NCI-H510A treated with DMSO at 0.1 percent for 48 hours (cell line): ENCODE measurements at places on chromosomes 16 and 17.

- DNase-seq = no peak
These were observed 16.6 kb upstream of the CBX8 start for GRCh38 chr17:79813297-79814126.

- DNase-seq = no peak
These were observed 266.0 kb downstream of the NTN1 start for GRCh38 chr17:9287306-9287705.

GRCh38 chr17:81832608-81833159 lies 407 bp downstream of the MCRIP1 start:
- peak; percentile 73 for DNase-seq

DNA sequence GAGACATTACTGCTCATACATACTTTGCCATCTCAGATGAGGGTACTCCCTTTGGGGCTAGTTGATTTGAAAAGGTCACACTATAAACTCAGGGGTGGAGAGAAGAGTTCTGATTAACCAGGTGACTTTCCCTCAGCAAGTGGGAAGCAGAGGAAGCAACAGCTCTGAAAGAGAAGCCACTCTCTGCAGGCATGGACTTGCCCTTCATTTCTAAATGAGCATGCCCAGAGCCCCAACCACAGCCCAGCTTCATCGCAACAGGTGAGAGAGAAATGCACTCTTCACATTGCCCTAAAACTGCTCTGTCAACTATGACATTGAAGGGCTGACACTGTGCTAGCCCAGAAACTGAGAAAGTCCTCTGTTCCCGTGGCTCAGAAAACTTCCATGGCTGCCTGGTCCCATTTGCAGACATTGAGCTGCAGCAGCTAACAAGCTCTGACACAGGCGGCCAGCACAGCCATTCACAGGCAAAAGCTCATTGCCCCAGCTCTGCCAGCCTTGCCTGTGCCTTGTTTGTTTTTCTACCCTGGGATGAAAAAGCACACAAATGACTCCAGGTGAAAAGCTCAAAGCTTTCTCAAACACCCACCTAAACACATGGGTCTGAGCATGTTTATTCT lies 419.8 kb upstream of the DYNLRB2 start:
- DNase-seq = peak; percentile 38

DNA sequence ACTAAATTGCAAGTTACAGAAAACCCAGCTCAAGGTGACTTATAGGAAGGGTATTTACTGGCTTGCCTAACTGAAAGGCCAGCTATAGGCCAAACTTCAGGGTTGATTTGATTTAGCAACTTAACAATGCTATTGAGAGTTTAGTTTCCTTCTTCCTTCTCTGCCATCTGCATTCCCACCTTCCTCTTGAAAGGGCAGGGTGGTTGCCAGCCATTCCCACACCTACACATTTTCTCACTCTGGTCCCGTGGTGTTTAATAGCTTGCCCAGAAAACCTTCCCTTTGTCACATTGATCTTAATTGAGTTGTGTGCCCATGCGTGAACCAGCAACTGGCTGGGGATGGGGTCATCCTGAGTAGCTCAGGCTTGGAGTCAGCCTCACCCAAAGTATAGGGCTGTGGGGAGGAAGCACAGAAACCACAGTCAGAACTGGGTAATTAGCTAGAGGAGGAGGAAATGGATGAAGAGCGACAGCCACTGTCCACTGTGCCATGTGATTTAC lies 194.7 kb downstream of the SPECC1 start:
- no peak for DNase-seq

- peak; percentile 93 for DNase-seq
These were observed 55.3 kb downstream of the SKAP1 start for GRCh38 chr17:48374650-48375230.
